Stimulated activated CD4-positive, alpha-beta T cell treated with anti-CD3 and anti-CD28 coated beads, Interleukin-15, amount 100 ng/mL, for 1 hour (primary cell): ENCODE measurements at places on chromosomes 5 and 9.

- DNase-seq: no peak
Measured at GRCh38 chr5:36815871-36816270, 60.7 kb upstream of the NIPBL start.

- DNase-seq: no peak
Measured at GRCh38 chr9:37669232-37669631, 18.5 kb downstream of the FRMPD1 start.

GRCh38 chr9:124198948-124199347 is 58.8 kb upstream of the NEK6 start:
- DNase-seq: no peak

- no peak for DNase-seq
Measured at GRCh38 chr9:95017661-95018060, 291.2 kb downstream of the AOPEP start.

DNA sequence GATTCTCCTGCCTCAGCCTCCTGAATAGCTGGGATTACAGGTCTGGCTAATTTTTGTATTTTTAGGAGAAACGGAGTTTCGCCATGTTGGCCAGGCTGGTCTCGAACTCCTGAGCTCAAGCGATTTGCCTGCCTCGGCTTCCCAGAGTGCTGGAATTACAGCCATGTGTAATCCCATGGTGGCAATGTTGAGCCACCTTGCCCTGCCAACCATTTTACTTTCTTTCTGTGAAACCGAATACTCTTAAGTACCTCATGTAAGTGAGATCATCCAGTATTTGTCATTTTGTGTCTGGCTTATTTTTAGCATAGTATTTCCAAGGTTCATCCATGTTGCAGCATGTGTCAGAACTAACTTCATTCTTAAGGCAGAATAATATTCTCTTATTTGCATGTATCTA is 8.2 kb downstream of the PRRC2B start:
- no peak for DNase-seq

DNA sequence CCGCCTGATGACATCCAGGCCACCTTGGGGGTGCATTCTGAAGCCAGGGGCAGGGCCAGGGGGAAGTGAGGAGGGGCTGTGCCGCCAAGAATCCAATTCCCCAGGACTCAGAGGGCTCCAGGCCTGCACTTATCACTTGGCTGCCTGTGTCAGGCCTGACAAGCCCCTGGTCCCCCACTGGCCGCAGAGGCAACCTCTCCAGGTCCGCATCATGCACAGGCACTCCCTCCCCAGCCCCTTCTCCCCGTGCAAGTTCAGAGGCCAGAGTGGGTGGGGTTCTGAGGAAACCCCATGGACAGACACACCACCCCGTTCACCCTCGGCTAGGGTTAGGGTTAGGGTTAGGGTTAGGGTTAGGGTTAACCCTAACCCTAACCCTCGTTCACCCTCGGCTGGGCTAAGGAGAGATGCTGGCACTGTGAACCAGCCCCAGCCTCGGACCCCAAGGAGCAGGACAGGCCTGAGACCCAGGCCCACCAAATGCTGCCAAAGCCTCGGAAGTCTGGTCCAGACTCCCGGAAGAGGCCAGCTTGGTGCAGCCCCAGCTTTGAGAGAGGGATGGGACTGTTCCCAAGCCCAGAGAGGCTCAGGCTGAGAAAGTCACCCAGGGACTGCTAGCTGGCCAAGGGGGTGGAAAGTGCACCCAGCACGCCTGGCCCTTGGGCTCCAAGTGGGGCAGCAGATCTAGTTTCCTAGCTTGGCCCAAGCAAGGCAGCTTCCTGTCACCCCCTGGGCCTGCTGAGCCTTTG is 4.9 kb downstream of the LCN2 start:
- no peak for DNase-seq

GRCh38 chr9:31272456-31273295 is 1111.8 kb upstream of the ACO1 start:
- DNase-seq: no peak

DNA sequence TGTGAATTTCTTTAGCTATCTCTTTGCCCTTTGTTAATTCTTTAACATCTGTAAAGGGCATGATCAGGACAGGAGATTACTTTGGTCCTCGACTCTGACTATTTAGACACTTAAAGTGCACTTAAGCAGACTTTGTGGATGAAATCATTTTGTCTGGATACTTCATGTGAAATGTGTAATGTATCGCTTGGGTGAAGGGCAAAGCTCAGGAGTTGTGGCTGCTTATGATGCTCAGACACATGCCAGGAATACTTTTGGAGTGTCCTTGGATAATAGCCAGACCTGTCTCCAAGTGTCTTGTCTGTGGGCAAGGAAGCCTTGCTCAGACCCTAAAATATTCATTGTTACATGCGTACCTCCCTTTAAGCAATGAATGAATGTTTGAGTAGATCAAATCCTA is 87.8 kb downstream of the RAI14 start:
- no peak for DNase-seq

DNA sequence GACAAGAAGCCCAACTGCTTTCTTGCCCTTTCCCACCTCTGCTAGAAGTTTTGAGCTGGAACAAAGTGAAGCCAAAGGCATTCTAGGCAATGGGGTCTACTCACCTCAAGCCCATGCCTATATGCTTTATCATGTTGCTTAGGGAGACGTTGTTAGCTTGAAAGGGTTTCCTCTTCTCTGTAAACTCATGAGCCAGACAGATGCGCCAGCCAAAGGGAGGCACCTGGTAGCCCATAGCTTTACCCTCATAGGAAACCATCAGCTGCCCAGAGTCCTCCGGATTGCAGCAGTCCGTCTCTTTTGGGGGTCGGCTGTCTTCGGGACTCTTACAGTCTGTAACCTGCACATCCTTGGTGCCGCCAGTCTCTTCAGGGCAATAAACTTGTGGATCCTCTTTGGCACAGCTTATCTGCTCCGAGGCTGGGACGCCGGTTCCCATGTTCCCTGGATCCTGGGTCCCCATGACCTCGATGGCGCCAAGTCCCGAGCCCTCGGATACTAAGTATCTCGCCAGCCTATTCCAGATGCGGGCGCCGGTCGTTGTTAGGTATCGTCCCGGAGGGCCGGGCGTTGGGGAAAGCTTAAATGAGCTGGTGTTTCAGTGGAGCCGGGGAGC is 678 bp downstream of the GBA2 start:
- DNase-seq: no peak

DNA sequence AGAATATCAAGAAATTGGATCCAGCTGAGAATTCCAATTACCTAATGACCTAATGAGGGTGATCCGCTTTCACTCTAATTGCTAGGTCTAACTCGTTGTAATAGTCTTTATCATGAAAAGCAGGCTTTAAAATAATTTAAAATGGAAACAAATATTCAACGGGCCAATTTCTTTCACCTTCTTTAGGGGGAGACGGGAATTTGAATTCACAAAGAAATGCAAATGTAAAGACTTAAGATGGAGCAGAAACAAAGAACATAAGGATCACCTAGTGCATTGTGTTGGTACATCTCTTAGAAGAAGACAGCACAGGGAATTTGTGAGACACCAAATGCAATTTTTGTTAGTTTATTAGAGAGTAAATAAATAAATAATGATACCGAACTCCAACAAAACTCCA is 1.5 kb upstream of the KCNN2 start:
- DNase-seq: no peak

GRCh38 chr9:135248111-135248510 is 160.6 kb downstream of the OLFM1 start:
- DNase-seq: no peak

GRCh38 chr5:93359296-93359959 is 221.6 kb downstream of the NR2F1-AS1 start:
- no peak for DNase-seq

DNA sequence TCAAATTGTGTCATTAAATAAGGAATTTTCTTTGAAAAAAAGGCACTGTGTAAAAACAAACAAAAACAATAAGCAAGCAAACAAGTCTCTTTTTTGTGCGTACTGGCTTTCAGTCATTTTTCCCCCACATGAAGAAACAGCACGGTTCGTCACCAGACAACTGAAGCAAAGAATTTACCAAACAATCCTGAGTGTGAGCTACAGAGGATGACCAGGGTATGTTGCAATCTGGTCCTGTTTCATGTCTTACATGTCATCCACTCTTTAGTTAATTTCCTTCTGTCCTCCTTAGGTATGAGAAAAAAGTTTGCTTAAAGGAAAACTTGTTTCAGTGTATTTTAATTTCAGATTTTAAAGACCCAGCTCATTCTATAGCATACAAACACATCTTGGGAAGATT is 1080.7 kb upstream of the NUDT12 start:
- DNase-seq: no peak

GRCh38 chr9:76603448-76603895 is 144.5 kb downstream of the GCNT1 start:
- DNase-seq: no peak

GRCh38 chr9:82021198-82021597 is 32.6 kb downstream of the SPATA31D1 start:
- DNase-seq: no peak

DNA sequence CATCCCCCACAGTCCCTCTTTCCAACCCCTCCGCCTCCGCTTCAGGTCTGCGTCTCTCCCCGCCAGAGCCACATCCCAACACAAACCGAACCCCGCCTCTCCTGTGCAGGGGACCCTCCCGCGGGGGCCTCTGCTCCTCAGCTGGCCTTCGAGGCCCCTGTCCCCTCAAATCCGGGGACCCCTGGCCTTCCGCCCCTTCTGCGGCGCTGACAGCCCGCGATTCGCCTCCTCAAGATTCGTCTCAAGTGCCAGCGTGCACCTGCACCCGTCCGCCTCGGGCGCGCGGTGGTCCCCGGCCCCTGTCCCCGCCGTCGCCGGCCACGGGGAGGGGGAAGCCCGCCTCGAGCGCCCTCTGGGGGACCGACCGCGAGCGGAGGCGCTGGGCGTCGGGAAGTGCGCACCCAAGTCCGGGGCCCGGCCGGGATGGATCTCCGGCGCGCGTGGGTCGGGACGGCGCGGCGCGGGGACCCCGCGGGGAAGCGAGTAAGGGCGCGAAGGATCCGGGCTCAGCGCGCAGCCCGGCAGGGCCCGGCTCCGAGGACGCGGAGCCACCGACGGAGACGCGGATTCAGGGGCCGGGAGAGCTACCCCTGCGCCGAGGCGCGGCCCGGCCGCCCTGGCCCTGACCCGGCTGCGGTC is 623 bp downstream of the FLT4 start:
- no peak for DNase-seq

GRCh38 chr9:95504053-95504963 is 12.5 kb downstream of the PTCH1 start:
- no peak for DNase-seq

GRCh38 chr5:35668319-35668718 is 50.7 kb downstream of the SPEF2 start:
- DNase-seq: no peak

DNA sequence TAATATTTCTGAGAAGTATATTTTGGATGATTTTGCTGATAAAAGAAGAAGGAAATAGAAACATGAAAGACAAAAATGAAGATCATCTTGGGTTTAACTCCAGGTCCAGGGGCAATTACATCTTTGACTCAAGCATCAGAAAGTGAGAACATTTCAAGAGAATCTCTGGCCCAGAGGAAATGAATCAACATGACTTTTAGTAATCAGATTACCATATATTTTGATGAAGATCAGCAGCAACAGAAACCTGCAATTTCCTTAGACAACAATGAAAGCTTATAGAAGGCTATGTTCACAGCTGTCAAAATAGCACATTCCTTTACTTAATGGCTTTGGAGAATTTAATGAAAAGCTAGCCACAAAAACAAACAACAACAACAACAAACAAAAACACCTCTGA is 638.1 kb downstream of the EFNA5 start:
- DNase-seq: no peak

DNA sequence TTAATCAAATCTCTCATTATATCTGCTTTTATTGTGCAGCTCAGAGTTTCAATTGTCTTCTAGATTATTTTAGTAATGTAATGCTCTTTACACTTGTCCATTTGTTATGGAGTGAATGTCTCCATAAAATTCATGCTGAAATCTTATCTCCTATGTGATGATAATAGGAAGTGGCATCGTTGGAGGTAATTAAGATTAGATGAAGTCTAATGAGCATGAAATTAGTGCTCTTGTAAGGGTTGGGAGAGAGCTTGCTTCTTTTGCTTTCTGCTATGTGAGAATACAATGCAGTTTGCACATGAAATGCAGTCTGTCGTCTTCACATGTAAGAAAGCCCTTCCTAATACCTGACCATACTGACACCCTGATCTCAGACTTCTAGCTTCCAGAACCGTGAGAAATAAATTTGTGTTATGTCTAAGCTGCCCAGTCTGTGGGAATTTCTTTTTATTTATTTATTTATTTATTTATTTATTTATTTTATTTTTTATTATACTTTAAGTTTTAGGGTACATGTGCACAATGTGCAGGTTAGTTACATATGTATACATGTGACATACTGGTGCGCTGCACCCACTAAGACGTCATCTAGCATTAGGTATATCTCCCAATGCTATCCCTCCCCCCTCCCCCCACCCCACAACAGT is 1399.2 kb upstream of the CDH6 start:
- no peak for DNase-seq

DNA sequence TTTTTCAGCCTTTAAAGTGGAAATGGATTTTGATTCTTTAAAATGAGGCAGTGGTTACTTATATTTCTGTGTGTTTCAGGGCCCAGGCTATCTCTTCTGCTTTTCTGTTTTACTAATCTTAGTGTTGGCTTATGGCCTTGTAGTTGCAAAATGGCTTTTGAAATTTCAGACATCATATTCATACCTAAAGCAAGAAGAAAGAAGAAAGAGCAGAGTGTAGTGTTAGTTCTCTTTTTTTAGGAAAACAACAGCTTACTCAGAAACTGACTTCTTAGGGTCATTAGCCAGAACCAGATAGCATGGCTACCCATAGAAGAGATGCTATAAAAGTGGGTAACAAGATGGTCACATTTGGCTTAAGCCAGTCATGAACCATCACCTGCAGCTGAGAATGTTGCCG is 20.9 kb downstream of the ZBED3 start:
- DNase-seq: no peak

GRCh38 chr5:72210888-72211678 is 103.8 kb downstream of the MAP1B start:
- DNase-seq: no peak

- DNase-seq: no peak
Measured at GRCh38 chr5:176407456-176408251, 8.7 kb downstream of the CLTB start.

- no peak for DNase-seq
Measured at GRCh38 chr5:97101189-97101910, 41.1 kb downstream of the LIX1 start.

DNA sequence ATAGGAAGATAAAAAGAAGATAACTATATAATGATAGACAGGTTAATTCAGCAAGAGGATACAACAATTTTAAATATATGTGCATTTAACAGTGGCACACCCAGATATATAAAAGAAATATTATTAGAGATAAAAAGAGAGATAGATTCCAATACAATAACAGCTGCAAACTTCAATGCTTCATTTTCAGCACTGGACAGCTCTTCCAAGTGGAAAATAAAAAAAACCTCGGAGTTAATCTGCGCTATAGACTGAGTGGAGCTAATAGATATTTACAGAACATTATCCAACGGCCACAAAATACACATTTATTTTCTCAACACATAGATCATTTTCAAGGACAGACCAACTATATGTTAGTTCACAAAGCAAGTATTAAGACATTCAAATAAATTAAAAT is 1229.5 kb upstream of the CDH6 start:
- DNase-seq: no peak
